ENCODE measurements at places on chromosomes 4 and X.

DNA sequence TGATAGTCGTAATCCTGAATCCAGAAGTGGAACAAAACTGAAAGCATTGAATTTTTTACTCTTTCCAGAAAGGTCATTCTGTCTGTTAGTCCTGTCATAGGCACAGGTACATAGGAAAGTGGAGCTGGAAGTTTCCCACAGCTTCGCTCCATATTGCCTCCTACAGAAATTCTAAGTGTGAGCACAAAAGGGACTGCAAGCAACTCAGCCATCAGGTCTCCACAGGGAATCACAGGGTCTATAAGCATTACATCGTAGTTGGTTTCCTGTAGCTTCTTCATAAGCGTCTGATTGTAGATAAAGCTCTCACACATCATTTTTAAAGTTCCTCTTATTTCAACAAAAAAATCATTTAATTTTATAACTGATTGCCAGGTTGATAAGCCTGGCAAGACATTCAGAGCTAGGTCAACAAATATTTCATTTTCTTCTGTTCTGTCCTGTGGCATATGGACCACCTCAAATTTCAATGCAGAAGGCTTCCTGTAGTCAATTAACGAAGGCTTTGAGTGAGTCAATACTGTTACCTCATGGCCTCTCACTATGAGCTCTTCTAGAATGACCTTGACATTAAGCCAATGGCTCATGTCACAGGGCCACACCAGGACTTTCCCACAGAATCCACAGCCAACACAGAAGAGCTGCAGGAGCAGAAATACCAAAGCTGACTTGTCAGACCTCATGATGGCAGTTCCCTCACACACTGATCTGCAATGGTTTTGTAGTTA, at the start of gene UGT2A3:
TSS of gene UGT2A3 (minus strand) at position 727 of the 728 bp plus-strand sequence. CDS start at position 683, 44 bp downstream.
- no peak for DNase-seq

DNA sequence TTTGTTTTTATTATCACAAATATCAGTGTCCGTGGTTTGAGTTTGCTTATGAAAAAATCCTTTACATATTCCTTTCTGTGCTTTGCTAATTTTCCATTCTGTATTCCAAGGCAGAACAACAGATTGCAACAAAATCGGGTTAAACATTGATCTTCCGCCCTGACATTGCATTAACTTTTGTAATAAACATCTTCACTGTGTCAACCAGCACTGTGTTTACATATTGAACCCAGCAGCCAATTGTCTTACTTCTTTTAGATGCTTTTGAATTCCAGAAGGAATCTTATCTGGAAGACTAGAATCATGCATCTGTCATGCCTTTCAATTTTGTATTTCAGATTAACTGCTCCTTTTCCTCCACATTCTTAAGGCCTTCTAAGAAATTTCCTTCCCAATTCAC, 147.8 kb upstream of the CXXC4 start:
- no peak for DNase-seq

DNA sequence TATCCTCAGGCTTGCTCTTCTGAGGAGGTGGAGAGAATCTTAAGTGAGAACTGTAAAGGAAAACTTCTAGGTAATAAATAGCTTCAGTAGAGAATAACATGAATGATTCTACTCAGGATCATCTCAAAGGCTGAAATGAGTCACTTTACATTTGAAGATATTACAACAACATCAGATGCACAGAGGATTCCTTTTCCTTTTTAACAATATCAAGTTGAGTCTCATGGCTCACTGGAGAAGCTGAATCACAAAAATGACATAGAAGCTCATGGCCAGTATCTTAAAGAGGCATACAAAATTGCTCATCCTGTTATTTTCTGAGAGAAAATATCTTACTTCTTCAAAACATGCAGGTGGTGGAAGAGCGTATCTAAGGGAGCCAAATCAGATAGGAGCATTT, 72.5 kb upstream of the EMCN start:
- DNase-seq, result no peak

- no peak for DNase-seq
Measured at GRCh38 chrX:92247076-92247475, 467.9 kb downstream of the PCDH11X start.

DNA sequence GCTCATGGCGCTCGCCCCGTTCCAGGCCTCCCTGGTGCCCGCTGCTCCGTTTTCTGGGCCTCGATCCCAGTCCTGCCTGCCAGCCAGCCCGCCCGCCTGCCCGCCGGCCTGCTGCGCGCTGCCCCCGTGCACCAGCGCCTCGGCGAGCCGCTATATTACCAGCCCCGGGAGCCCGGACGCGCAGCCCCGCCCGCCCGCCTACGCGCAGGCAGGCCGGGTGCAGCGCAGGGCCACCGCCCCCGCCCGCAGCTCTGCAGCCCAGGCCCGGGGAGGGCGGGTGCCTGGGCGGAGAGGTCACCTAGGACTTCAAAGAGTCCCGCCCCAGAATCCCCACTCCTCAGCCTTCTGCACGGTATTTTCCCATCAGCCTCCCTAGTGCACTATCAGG, at the start of gene MAOB:
TSS of gene MAOB (minus strand) at position 157 of the 388 bp plus-strand sequence. CDS start at position 6, 151 bp downstream.
- DNase-seq, result no peak

GRCh38 chr4:151323667-151324066, 1.7 kb downstream of the SH3D19 start:
- DNase-seq, result no peak

DNA sequence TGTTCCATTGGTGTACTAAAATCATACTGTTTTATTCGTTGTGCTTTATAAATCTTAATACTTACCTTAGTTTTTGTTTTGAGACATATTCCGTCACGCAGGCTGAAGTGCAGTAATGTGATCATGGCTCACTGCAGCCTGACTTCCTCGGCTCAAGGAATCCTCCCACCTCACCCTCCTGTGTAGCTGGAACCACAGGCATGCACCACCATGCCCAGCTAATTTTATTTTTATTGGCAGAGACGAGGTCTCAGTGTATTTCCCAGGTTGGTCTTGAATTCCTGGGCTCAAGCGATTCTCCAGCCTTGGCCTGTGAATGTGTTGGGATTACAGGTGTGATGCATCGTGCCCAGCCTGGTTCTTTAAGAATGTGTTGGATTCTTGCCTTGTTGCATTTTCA, 24.4 kb upstream of the DCK start:
- no peak for DNase-seq

GRCh38 chr4:36081185-36081584, 163.1 kb downstream of the ARAP2 start:
- no peak for DNase-seq

DNA sequence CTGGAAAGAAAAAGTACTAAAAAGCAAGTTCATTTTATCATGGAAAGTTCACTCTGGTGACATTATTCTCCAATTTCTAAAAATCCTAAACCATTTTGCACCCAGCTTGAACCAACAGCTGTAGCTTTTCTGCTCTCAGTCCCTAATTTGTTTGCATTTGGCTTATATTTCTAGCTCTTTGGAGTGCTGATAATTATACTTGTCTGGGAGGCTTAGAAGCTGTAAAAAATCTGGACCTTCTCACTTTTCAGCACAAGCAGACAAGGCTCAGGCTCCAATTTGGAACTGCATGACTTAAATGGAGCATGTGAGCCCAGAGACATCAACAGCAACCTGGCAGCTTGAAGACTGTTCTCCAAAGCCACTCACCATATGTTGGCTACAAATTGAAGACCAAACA, 170.9 kb upstream of the PCDH18 start:
- DNase-seq, result no peak

DNA sequence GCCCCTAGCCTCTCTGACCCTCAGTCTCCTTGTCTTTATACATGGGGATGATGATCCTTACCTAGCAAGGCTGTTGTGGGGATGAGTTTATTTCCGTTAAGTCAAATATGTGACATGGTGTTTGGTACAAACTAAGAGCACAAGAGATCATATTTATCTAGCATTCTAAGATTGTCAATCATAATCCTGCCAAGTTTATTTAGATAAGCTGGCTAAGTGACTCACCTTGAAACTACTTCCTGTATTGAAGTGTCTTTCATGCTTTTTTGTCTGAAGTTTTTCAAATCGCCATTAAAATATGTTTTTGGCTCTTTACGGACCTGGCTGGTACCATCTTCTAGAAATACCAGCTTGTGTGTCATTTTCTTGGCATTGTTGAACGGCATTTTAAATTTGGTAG, 30.7 kb downstream of the MAP7D3 start:
- no peak for DNase-seq

DNA sequence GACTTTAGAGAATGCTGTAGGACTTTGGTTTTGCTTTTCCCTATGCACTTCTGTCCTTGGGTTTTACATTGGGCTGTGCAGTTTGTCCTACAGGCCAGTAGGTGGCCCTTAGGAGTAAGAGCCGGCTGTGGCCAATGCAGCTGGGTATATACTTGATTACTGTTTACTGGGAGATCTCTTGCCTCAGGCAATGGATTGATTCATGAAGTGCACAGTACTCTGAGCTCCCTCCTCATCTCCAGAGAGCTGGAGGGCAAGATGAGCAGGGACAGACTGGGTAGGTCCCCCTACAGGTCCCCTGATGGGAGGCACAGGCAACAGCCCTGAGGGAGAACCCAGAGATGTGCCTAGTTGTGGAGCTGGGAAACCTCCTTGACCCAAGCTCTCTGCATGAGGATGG, 103.8 kb upstream of the QRFPR start:
- DNase-seq, result no peak

- no peak for DNase-seq
Measured at GRCh38 chr4:103499094-103499493, 220.7 kb downstream of the TACR3 start.

DNA sequence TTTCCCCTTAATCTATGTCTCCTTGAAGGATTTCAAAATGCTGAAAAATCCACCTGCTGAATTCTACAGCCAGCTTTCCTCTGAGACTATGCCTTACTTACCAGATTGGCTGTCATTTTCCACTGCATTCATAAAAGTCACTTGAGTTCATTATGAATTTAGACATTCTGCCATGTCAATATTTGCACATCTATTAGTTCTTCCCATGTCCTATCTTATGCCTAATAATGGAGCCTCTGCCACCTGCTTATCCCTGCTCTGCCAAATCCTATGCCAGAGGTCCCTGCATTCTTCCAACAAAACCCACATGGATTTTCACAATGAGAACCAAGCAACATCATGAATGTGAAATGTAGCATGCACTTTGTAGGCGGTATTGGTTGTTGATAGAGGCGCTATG, 42.6 kb downstream of the GASK1B start:
- no peak for DNase-seq

DNA sequence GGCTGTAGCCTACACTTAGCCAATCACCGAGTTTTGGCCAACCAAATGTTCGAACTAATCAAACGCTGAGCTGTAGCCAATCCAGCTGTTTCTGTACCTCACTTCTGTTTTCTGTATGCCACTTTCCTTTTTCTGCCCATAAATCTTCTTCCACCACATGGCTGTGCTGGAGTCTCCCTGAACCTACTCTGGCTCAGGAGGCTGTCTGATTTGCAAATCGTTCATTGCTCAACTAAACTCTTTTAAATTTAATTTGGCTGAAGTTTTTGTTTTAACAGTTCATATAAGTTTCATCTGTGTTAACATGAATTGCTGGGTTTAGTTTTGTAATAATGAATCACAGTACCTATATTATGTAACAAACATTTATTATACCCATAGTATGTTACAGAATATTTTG, 160.7 kb upstream of the PCDH7 start:
- no peak for DNase-seq

DNA sequence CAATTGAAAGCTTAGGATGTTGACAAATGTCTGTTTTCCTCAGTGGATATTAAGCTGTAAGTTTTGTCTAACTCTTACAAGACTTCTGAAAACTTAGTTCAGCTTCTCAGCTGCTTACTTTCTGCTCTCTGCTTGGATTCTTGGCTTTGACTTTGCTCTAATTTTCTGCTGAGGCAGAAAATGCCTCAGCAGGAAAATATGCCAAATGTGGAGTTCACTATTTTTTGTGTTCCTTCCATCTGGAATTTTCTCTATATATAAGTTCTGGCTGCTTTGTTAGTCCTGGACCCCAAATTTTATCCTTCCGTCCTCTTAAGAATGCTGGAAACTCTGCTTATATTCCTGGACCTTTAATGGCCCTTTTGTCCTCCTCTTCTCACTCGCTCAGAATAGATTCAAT, 352.6 kb upstream of the NWD2 start:
- no peak for DNase-seq

DNA sequence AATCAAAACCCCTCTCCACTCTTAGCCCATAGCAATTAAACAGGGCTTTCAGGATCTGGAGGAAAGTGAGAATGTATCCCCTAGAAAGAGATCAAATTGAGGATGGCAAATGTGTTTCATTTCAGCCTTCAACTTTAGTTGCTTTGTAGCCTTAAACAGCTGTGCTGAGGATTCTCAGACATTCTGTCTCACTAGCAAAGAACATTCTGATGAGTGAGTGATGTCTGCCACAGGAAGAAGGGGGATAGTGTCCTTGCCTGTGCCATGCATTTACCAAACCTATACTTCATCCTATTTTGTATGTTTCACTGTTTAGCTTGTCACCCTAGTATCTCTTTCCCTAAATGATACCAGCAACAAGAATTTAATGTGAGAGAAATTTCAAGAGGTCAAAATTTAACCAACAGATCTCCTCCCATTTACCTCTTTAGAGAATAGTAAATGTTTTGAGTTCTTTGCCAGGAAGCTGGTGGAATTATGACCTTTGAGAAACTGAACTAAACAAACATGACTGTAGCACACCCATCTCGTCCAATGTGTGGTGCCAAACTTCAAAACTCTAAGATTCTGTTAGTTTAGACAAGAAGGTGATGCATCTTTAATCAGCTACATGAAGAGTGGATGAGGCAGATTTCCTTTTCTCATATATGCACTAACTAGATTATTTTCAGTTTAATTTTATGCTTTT, 165.6 kb downstream of the PALLD start:
- DNase-seq, result no peak

DNA sequence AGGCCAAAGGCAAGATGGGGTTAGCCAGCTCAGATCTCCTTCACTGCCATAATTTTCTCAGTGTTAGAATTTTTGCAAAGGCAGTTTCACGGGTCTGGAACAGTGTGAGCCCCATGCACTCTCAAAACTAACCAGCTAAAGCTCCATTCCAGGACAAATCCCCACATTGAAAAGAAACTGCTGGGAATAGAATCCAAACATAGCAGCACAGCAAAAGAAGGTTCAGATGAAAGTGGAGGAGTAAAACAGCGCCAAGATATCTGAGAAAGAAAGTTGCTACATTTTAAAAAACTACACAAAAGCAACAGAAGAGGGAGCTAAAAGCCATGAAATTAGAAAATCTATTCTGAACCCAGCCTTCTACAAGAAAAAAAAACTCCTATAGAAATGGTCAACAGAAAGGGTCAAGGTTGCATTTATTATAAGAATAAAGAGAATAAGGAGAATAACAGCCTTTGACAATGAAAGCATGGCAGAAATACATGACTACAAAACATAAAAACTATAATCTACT, 39.6 kb upstream of the SLC7A3 start:
- no peak for DNase-seq

GRCh38 chrX:44843753-44844152, at the start of gene DUSP21:
Gene DUSP21, plus strand, starts transcription at chrX:44844021. Its CDS starts 112 bp downstream, at chrX:44844133.
- DNase-seq, result no peak

All from stimulated activated CD8-positive, alpha-beta memory T cell treated with anti-CD3 and anti-CD28 coated beads, Interleukin-15, amount 100 ng/mL, for 1 hour (primary cell).